Smooth muscle cell of bladder (primary cell): ENCODE measurements at places on chromosomes 3 and 15. TPM values are rescaled to one million over a fixed set of nuclear protein-coding genes. Genes with fewer than 3 reads are reported as not detected.

The TEX55 gene
- not detected in 2 replicates for total RNA-seq

The SCN11A gene
- total RNA-seq = under 0.01 TPM in 2 replicates

The RAB6B gene
- 0.14 and 0.37 TPM in 2 replicates for total RNA-seq

The PSTPIP1 gene
- 0.28 TPM in 1 of 2 replicates, not detected in the other for total RNA-seq

The NLGN1 gene
- 4.0 and 8.7 TPM in 2 replicates for total RNA-seq
